ENCODE measurements at places on chromosomes 3 and 15. TPM values are rescaled to one million over a fixed set of nuclear protein-coding genes. Genes with fewer than 3 reads are reported as not detected.

DNA sequence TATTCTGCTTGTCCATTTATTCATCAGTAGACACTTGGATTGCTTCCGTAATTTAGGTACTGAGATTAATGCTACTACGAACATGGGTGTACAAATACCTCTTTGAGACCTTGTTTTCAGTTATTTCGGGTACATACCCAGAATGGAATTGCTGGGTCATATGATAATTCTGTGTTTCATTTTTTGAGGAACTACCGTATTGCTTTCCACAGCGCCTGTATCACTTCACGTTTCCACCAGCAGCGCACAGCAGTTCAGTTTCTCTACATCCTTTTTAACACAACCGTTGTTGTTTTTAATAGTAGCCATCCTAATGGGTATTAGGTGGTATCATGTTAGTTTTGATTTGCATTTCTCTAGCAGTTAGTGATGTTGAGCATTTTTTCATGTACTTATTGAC lies 9.5 kb downstream of the PAK2 start:
- no peak for DNase-seq

The POTEB gene
- total RNA-seq: not detected

DNA sequence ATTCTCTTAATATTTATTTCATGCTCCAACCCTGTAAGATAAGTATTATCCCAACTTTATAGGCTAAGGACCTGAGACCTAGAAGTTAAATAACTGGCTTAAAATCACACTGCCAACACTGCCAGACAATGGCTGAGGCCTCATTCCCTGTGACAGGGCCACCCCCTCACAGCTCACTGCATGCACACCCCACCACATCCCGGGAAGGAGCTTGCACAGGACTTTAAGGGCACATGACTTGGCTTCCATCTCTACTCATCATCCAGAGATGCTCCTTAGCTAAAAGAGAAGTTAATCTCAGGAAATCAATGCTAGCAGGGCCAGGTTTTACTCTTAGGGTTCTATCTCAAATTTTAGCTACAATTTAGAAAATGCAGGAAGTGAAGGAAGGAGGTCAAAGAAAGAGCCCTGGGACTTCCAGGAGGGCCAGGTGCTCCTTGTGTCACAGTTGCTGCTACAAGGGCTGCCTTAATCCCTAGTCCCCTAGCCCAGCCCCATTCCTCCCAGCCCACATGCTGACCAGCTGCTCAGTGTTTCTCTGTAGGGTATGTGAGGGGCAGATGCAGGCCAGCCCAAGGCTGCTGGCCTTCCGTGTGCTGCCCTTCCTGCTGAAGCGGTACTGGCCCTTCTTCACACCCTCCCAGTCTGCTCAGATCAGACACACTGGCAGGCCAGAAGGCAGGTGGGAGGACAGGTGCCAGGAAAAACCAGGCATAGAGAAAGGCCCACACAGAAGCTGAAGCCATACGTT lies 53.5 kb downstream of the WWTR1 start:
- no peak for DNase-seq

The C2CD4A gene
- total RNA-seq: 0.05 TPM

DNA sequence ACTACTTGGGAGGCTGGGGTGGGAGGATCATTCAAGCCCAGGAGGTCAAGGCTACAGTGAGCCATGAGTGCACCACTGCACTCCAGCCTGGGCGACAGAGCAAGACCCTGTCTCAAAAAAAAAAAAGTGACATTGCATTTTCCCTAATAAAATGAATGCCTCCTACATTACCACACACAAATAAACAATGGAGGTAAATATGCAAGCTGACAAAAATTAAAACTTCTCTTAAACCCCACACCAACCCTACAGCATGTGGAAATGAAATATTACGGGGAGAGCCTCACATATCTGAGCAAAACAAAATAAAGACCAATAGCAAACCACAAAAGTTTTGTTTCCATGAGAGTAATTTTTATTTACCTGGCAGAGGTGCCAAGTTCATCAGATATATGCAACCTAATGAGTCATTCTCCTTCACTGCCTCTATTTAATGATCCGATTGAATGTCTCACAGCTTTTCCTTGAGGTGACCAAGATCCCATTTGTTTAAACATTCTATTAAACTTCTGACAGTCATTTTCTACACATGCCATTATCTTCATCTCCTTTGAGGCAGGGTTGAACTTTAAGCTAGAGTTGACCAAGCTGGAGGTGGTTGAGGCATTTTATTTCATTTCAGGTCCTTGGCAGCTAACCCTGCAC lies 9.4 kb upstream of the CAV3 start:
- no peak for DNase-seq

The EPHB3 gene
- total RNA-seq: 0.19 TPM

DNA sequence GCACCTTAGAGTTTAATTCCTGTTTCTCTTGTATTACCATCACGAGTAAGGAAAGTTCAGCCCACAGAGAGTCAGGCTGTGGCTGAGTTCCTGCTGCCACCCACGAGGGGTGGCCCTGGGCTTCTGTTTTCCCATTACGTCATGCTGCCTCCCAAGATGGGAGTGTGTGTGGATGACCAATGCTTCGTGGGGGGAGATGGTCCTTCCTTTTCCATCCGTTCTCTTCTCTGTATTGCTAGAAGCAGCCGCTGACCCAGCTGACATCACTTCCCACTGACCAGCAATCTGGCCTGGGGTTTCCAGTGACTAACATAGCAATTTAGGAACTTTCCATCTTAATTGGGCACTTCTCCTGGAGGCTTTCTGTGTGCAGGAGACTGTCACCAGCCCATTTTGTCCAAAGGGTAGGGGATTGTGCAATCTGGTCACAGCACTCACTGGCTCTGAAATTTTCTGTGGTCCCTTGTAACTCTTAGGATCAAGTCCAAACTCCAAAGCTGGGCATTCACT lies 9.3 kb downstream of the IRAK2 start:
- DNase-seq: peak; percentile 91

The LRRN1 gene
- not detected for total RNA-seq

The ADAMTSL3 gene
- total RNA-seq: 1.2 TPM

The RNF7 gene
- 184 TPM for total RNA-seq

DNA sequence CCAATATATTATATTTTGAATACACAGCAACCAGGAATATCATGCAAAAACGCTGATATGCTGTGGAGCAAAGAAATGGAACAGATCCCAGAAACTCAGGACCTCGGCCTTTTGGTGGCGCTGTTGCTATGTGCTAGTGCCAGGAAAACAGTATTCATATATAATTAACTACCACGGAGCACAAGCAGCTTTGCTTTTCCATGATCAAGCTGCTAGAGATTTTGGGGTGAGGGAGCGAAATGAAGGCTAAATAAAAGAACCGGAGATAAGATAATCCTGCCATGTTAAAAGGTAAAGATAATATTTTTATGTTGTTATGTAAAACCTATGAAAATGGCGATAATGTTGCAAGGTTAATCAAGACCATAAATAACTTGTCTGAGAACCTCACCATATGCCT lies 157.7 kb upstream of the FAM3D start:
- DNase-seq: peak; percentile 51

GRCh38 chr3:126510308-126510910 lies 7.2 kb downstream of the UROC1 start:
- no peak for DNase-seq

The LARP6 gene
- 48.9 TPM for total RNA-seq

DNA sequence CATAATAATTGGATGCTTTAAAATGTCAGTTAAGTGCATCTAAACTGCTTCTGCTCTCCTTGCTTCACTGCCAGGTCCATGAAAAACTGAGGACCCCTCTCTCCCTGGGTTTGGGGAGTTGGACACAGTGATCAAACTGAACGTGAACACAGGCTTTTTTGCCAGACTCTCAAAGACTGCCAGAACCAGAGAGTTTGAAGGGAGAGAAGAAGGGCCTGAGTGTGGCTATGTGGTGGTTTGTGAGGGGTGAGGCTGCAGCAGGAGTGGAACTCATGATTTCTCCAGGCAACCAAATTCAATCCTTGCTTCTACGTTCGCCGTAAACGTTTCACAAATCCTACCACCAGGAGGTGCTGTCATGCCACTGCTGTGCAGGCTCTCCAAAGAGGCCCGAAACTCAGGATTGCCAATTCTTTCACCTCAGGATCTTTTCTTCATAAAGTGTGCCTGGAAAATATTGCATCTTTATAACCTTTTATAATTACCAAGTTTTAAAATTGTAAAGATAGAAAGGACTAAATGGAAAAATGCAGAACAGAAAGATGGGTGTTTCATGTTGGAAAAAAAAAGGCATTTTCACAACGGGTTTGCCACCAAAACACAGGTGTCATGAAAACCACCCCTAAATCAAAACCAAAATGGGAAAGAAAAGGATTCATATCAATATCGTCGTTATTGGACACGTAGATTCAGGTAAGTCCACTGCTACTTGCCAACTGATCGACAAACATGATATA lies 19.7 kb downstream of the TM4SF4 start:
- DNase-seq: peak; percentile 60

All from glomerular endothelial cell (primary cell).